ENCODE measurements at places on chromosomes 11 and 22.

GRCh38 chr11:7605186-7605943 is 67.9 kb downstream of the CYB5R2 start:
- no peak for DNase-seq

- DNase-seq: no peak
Observed at GRCh38 chr11:69705901-69706787, 2.3 kb upstream of the FGF19 start.

DNA sequence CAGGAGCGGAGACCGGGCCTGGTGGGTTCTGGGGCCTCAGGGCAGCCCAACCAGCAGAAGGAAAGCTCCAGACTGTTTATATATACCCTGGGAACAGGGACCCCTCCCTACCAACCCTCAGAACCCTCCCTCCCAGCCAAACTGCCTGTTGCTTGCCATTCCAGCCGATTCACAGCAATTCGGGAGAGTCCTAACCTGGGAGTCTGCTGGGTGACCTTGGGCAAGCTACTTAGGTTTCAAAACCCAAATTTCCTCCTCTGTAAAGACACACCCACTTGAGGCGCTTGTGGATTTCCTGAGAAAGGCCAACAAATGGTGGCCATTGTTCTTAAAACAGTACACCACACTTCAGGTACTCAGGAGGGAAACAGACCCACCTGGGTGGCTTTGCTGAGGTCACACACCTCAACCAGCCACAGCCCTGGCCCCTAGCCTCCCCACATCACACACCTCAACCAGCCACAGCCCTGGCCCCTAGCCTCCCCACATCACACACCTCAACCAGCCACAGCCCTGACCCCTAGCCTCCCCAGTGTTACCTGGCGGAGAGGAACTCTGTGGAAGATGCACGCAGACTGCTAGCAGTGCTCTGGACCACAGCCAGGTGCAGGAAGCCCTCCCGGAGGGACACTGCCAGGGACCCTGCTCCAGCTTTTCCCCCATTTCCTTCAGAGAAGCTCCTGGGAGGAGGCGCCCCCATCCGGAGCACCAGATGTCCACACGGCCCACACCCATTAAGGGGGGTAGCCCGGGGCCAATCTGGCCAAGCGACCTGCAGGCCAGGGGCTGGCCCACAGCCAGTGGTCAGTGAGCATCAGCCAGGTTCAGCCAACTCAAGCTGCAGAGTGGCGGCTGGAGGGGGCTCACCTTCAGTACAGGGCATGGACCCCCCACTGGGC is 6.2 kb downstream of the SHISA8 start:
- no peak for DNase-seq

GRCh38 chr11:35529971-35530495 is 4.6 kb upstream of the PAMR1 start:
- DNase-seq: no peak

DNA sequence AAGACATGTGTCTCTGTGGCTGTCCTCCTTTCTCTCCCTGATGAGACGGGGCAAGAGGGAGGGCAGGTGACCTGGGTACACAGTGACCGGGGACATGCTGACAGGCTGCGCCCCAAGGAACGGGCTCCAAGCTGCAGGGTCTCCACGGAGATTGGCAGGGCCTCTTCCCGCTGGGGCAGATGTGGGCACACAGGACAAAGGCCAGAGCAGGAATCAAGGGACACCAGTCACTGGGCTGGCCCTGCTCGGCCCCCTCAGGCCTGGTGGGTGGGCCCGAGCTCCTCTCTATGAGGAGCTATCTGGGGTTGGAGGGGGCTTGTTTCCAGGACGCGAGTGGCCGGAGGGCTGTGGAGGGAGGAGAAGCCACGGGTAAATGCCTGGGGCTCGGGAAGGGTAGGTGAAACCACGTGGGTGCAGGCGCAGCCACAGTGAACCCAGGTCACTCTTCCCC is 11.2 kb downstream of the PNPLA5 start:
- no peak for DNase-seq

DNA sequence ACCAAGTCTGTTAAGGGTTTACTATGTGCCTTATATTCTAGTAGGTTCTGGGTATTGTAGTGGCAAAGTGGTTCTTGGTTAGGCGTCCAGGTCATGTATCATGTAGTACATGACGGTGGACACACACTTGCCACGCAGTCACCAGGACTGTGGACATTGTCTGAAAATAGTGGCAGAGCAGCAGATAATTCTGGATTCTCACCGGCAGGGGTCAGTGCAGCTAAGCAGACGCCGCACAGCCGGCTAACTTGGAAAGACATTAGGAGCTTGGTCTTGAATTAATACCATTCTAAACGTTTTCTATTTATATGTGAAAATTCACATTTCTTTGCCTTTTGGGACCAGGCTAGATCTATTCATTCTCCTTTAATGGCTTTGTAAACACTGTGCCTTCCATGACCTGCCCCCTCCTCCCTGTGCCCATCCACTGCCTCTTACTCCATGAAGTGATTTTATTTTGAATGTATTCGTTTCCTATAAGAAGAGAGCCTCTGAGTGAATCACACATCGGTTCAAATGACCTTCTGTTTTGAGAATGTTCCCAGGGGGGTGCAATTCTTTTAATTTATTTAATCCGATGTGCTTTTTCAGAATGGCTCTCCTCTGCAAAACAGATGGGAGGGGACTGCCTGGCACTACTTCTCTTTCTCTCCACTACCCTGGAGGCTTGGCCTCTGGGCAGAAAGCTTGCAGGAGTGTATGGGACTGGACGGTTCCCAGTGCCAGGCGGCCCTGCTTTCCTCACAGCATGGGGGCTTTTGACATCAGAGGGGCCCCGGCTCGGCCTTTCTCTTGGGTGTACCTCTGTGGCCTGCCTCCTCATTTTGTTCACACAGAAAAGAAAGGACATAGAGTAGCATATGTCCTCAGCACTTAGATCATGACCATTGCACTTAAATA is 378.0 kb downstream of the NTM start:
- DNase-seq: peak; percentile 34

DNA sequence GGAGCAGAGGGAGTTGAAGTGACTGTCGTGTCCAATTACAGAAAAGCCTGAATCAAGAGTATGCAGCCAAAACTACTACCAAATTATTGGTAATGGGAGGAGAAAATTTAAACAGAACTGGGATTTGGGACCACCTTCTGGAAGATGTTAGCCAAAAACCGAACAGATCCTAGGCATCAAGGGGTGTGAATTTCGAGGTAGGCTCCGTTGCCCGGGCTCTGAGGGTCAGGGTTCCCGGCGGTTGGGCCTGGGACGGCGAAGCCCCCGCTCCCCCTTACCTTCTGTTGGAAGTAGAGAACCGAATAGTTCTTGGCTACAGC is 313 bp downstream of the PRCP start:
- no peak for DNase-seq

DNA sequence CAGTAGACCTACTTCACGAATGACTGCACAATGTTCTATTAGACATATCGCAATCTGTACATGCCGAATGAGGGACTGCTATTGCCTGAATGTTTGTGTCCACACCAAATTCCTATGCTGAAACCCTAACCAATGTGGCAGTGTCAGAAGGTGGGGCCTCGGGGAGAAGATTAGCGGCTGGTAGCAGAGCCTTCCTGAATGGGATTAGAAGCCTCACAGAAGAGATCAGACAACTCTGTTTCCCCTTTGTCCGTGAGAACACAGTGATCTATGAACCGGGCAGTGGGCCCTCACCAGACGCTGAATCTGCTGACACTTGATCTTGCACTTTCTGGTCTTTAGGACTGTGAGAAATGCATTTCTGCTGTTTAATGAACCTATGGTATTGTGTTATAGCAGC is 33.1 kb downstream of the LRFN4 start:
- DNase-seq: no peak

DNA sequence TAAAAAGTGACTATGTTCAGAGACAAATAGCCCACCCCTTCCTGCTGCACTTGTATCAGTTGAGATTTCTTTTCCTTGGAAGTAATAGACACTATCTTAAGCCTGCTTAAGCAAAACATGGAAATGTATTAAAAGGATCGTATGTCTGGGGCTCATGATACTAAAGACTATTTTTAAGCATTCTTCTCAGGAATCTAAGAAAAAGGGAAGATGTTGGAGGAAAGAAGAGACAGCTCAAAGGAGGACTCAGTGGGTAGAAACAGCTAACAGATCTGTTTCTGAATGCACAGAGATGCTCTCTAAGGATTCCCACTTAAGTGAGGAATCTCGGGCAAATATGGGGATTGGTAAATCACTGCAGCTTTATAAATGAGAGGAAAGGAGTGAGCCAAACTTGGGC is 62.5 kb downstream of the FAM76B start:
- DNase-seq: no peak

- no peak for DNase-seq
Observed at GRCh38 chr11:27280140-27280539, 82.9 kb downstream of the CCDC34 start.

- DNase-seq: no peak
Observed at GRCh38 chr11:2776351-2777061, 76.7 kb upstream of the KCNQ1OT1 start.

DNA sequence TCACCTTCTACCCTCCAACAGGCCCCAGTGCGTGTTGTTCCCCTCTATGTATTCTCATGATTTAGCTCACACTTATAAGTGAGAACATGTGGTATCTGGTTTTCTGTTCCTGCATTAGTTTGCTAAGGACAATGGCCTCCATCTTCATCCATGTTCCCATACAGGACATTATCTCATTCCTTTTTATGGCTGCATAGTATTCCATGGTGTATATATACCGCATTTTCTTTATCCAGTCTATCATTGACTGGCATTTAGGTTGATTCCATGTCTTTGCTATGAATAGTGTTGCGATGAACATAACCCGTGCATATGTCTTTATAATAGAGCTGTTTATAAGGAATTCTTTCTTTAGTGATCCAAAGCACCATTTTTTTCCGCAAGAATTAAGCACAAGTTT is 28.5 kb upstream of the TLCD5 start:
- no peak for DNase-seq

DNA sequence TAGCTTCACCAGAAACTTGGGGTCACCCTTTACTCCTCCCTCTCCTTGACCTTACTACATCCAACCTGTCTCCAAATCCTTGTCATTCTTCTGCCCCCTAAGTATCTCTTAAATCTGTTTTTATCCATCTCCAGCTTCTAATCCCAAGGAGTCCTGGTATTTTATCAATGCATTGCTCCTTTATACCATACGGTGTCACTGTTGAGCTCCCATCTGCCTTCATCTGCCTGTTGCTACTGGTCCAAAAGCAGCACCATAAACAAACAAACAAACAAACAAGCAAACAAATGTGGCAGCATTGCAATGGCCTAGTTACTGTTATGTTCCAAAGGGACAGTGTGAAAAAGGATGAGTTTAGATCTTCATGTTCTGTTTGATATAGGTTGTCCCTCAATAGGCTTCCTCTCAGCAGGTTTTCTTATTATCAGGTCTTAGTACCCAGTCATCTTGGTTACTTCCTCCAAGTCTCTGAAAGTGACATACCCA is 34.2 kb downstream of the DNHD1 start:
- peak; percentile 67 for DNase-seq

- DNase-seq: no peak
Observed at GRCh38 chr11:108196901-108197300, 25.5 kb downstream of the NPAT start.

DNA sequence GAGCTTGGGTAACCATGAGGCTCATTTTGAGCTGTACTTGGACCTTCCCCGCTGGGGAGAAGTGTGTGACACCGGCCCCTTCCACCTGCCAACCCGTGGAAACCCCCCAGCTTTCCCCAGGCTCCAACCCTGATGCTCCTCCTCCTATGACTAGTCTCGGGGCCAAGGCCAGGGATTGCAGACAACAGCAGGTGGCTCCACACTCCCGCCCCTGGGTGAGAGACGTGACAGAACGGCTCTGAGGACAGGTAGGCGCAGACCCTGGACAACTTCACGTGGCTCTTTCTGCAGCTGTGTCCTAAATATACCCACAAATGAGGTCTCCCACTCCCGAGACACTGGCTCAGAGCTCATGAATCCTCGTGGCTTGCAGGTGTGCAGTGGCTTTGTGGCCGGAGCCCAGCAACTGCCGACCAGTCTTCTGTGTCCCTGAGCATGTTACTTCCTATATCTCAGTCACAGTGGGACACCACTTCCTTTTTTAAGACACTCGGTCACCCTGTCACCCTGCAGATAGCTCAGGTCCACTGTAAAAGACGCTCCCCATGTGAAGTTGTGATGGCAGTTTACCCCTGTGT is 55.2 kb downstream of the NECTIN1 start:
- no peak for DNase-seq

- no peak for DNase-seq
Observed at GRCh38 chr22:20905415-20906386, 11.5 kb upstream of the CRKL start.

DNA sequence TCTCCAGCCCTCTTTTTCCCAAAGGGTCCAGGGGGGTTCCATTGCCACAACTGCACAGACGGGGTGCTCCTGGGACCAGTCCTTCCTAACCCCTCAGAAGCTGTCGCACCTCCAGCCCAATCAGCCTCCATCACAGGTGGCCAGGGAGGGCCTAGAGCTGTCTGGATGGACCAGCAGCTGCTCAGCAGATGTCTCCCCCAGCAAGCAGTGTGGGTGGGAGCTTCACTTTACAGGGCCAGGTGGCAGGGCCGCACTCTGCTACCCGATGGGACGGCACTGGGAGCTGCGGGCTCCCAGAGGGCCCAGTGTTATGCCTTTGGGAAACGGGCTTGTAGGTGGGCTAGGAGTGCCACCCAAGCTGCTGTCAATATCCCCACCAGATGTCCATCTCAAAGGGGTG is 120.5 kb downstream of the DSCAML1 start:
- DNase-seq: no peak

GRCh38 chr11:134261626-134262488 is 8.5 kb downstream of the ACAD8 start:
- peak; percentile 37 for DNase-seq

DNA sequence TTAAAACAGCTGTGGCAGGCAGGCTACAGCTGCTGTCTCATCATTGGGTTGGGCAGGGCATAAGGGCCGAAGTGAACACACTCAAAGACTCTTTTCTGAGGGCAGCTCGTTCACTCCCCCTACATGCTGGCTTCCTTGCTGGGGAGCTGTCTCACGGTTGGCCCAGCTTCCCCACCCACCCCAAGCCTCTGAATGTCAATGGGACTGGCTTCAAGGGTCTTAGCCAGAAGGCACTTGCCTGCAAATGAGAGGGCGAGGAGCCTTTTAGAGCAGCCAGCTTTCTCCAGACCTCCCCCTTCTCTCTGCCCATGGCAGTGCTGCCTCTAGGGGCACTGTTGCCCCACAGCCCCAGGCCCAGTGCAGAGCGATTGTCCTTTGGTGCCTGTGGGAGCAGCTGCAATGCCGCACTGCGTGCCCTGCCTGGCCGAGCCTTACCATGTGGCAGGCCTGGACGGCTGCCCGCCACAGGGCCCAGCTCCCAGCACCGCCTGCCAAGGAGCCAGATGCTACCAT is 94.7 kb upstream of the RASSF10 start:
- peak; percentile 4 for DNase-seq

All from erythroblast (primary cell).